AG09309 (cell line): ENCODE measurements at places on chromosomes 6 and 20.

- no peak for DNase-seq
Measured at GRCh38 chr6:29230666-29231065, 60.0 kb downstream of the OR2J2 start.

DNA sequence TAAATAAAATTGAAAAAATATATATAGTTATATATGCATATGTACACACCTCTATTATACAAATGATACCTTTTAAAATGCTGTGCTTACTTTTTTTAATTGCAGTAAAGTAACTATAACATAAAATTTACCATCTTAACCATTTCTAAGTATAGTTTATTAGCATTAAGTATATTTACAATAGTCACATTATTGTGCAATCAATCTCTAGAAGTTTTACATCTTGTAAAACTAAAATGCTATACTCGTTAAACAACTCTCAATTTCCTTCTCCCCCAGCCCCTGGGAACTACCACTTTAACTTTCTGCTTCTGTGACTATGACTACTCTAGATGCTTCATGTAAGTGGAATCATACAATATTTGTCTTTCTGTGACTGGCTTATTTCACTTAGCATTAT, 146.7 kb upstream of the DST start:
- DNase-seq: no peak

DNA sequence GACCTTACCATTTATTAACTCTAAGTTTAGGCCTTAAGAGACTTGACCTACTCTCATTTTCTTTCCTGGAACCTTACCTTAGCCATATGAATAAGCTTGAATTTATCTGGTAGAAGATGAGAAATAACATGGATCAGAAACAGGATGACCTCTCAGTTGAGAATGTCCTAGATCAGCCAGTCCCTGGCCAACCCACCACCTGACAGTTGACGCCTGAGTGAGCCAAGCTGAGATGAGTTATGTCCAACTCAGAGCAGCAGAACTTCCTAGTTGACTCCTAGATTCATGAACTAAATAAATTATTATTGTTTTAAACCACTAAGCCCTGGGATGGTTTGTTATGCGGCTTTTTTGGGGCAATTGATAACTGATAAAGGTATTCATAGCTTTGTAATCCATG, 233.0 kb upstream of the RAB32 start:
- DNase-seq: no peak

DNA sequence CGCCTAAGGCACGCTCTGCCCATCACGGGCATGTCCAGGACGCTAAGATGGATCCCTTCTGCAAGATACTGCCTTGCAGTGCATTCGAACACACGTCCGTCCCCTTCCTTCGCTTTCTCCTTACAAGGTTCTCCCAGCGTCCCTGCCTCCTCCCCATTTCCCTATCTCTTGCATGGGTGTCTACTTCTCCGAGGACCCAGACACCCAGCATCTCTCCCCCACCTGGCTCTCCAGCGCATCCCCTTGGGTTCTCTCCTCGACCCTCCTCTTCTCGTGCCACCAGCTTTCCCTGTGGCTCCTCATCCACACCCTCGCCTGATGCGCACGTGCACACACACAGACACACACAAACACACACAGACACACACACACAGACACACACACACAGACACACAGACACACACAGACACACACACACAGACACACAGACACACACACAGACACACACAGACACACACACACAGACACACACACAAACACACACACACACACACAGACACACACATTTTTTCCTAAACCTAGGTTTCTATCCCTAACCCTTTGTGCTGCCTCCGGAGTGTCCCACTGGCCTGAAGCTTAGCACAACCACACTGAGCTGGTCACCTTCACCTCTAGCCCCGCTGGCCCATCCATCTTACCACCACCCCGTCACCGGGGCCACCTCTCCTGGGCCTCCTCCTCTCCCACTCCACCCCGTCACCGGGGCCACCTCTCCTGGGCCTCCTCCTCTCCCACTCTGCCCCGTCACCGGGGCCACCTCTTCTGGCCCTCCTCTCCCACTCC, 31.9 kb downstream of the ANKRD60 start:
- DNase-seq: no peak

DNA sequence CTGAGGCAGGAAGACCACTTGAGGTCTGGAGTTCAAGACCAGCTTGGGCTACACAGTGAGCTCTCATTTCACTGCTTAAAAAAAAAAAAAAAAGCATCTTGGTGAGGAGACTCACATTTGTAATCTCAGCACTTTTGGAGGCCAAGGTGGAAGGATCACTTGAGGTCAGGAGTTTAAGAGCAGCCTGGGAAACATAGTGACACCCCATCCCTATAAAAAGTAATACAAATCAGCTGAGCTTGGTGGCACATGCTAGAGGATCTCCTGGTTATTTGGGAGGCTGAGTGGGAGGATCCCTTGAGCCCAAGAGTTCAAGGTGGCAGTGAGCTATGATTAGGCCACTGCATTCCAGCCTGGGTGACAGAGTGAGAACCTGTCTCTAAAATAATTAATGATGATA, 29.4 kb upstream of the SYNCRIP start:
- no peak for DNase-seq

- DNase-seq: no peak
Measured at GRCh38 chr20:60372822-60373221, 414.6 kb downstream of the CDH26 start.

DNA sequence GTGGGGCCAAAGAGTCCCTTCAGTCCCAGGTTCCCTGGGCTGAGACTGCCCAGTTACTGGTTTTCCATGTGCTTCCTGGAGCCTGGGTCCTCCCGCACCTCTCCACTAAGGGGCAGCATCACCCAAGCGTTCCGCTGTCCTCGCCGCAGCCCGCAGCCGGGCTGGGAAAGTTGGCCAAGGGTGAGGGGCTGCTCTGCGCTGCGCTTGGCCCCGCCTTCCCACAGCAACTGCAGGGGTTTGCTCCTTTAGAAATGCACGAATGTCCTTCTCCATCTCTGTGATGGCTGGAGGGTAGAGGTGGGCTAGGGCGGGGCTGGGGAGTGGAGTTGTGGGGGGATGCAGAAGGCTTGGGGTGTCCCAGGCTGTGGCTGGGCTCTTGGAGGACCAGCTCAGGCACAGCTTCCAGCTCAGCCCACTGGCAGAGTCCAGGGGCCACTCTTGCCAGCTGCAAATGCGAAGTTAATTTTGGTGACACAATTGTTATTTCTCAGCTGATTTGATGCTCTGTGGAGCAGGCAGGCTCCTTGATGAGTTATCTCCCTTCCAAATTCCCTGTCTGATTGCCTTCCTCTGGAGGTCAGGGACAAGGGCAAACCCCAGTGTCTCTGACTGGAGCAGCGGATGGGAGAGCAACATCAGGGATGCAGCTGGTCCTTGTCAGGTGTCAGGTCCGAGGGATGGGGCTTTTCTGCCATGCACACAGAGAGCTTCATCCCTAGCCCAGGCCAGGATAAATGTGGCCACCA, 63.2 kb downstream of the NOL4L start:
- no peak for DNase-seq

- DNase-seq: peak; percentile 98
Measured at GRCh38 chr6:157244175-157244574, 79.1 kb downstream of the TMEM242 start.

DNA sequence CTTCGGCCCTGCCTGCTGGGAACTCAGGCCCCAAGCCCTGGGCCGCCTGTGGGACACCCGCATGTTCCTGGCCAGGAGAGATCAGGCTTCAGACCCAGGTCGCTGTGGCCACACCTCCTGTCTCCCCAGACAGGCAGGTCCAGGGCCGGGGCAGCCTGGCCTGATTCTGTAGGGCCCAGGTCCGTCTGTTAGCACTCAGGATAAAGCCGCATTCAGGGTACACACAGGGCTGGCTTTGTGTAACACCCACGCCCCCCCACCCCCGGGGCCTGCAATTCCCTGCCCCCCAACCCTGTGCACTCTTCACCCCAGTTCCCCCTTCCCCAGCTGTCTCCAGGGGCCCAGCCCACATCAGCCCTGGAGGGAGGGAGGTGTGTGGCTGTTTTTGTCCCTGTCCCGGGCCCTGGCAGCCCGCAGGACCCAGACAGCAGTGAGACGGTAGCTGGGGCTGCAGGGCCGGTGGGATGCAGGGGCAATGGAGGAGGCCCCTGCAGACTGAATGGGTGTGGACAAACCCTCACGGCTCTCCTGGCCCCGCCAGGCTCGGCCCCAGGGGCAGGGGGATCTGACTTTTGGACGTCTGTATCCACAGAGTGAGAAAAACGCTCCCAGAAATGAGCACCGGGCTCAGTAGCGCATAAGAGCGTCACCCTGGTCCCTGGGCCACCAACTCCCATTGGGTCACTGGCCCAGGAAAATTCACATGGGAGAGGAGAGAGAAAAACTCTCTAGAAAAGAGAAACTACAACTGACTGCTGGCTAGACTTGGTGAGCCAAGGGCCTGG, 42.4 kb upstream of the ZBP1 start:
- no peak for DNase-seq

DNA sequence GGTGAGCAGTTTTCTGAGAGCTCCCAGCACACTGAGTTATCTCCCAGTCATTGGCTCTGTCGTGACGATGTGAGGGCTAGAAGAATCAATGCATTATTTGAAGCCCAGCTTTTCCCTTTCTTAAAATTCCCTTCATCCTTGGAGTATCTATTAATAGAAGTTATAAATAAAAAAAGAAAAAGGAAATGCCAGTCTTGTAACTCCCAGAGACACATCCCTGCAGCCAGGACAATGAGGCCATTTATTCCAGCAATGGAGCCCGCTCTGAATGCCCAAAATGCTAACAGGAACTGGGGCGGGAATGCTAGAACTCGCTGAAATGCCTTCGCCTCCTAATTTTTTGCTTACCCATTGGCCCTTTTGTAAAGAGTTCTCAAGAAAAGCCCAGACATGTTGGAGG, 305.8 kb downstream of the TFAP2C start:
- DNase-seq: no peak

GRCh38 chr6:6556161-6556737, 32.3 kb upstream of the LY86 start:
- no peak for DNase-seq

DNA sequence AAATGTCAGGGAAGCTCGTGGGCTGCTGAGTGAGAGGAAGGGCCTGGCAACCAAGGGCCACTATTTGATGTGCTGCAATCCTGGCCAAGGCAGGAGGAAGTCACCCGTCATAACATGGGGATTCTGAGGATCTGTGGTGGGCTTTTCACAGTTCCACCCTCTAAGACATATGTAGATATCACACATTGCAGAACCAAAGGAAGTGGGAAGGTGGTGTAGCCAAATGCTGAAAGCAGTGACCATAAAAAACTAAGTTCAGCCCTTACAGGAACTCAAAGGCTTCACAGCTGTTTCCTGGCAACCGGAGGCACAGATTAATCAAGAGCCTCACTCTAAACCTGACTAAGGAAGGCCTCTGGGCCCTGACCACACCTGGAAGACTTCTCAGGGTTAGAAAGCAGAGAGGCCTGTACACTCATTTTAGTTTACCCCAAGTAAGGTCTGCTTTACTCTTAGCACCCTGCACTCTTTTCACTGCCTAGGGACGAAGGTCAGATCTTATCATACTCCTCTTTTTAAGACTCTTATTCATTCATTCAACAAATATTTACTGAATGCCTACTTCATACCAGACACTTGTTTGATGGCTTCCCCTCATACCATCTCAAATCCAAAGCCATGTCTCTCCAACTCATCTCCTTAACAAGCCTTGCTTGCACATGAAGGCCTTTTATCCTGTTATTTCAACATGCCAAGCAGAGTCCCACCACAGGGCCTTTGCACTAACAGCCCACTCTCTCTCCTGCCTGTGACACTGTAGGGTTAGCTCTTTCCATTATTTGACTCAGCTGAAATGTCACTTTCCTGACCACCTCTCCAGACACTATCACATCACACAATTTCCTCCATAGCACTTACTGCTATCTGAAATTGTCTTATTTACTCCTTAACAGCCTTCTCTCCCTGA, 2.6 kb downstream of the UBE2V1 start:
- no peak for DNase-seq

DNA sequence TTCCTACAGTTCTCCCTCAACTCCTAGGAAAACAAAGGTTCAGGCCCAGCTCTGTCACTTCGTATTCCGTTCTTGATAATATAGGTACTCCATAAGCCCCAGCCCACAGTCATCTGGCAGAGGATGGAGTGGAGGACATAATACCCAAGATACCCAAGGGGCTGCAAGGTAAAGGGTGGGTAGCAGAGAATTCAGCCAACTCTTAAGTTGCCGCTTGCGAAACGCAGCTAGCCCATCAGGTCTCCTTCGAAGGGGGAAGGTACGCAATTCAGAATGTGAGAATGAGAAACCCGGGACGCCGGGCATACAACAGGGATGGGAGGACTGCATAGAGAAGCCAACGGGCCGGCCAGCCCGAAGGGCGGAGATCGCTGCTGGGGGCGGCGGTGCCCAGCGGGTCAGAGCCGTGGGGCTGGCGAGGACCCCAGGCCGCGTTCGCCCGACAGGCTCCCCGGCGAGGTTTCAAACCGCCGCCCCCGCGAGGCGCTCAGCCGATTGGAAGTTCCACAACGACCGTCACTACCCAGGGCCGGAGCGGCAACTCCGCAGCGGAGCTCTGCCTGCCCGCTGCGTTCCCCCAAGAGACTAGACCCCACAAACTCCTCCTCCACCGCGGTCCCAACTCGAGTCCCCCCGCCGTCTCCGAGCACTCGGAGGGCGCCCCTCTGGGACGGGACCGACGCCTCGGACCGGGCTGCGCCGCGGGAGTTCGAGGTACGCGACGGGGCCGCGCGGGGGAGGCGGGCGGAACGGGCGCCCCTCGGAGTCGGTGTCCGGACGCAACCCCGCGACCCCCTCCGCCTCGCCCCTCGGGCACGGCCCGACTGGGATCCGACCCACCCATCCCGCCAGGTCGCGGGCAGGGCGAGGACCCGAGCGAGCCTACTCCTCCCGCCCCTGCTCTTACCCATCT, 911 bp downstream of the CDK19 start:
- DNase-seq: no peak

GRCh38 chr20:24777746-24778145, 171.3 kb upstream of the CST7 start:
- no peak for DNase-seq

GRCh38 chr20:54272901-54273488, 65.1 kb downstream of the PFDN4 start:
- no peak for DNase-seq

- no peak for DNase-seq
Measured at GRCh38 chr20:45444050-45444449, 25.5 kb upstream of the WFDC2 start.

- no peak for DNase-seq
Measured at GRCh38 chr20:50673466-50674137, 17.7 kb downstream of the RIPOR3 start.

DNA sequence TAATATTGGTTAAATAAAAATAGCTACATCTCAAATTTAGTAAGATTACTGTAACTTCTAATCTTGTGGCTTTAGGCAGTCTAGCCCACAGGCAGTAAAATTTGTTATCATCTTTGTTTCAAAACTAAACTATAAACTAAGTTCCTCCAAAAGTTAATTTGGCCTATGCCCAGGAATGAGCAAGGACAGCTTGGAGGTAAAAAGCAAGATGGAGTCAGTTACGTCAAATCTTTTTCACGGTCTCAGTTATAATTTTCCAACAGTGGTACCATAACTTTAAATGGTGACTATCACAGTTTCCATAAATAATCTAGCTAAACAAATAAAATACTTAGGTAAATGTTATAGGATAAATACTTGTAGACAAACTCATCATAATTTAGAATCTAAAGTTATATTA, 63.0 kb downstream of the AGPAT4 start:
- no peak for DNase-seq
